Lung (tissue), 17 donors: ENCODE measurements at places on chromosomes 1 and 21. TPM values are rescaled to one million over a fixed set of nuclear protein-coding genes. Genes with fewer than 3 reads are reported as not detected.
A peak's percentile ranks its signal among the peaks of the same experiment; 100 is the strongest.

- no peak for DNase-seq
Observed at GRCh38 chr1:188891958-188892357, 1585.7 kb downstream of the BRINP3 start.

DNA sequence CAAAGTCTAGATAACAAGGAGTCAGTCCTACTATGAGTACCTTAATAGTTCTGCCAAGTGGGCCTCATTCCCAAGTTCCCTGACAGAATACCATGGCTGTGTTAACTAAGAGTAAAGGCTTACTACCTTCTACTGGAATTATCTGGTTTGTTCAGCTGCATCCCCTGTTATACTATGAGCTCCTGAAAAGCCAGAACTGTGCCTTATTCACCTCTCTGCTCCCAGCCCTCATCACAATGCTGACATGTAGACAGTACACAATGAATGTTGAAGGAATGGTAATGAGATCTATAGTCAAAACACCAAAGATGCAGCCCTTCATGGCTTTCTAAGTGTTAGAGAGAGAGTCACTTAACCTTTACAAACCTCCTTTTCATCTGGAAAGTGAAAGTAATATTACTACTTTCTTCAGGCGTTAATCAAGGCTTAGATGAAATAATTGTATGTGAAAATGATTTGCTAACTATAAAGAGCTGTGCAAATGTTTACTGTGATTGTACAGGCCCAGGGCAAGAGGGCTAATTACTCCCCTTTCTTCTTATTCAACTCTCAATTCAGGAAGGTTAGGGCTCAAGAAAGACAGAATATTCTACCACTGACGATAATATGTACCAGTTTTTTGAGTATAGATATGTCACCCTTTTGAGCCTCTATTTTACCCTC lies 70.3 kb upstream of the MROH9 start:
- DNase-seq: no peak

- DNase-seq: no peak
Observed at GRCh38 chr1:93463960-93464359, 16.0 kb downstream of the FNBP1L start.

DNA sequence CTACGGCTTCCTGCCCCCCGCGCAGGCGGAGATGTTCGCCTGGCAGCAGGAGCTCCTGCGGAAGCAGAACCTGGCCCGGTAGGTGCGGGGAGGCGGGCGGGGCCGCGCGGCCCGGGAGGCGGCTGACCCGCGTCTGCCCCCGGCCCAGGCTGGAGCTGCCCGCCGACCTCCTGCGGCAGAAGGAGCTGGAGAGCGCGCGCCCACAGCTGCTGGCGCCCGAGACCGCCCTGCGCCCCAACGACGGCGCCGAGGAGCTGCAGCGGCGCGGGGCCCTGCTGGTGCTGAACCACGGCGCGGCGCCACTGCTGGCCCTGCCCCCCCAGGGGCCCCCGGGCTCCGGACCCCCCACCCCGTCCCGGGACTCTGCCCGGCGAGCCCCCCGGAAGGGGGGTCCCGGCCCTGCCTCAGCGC lies 16.6 kb downstream of the NOC2L start:
- DNase-seq: peak; percentile 56

GRCh38 chr1:147822292-147822691 lies 61.9 kb upstream of the GJA5 start:
- peak; percentile 83 for DNase-seq

DNA sequence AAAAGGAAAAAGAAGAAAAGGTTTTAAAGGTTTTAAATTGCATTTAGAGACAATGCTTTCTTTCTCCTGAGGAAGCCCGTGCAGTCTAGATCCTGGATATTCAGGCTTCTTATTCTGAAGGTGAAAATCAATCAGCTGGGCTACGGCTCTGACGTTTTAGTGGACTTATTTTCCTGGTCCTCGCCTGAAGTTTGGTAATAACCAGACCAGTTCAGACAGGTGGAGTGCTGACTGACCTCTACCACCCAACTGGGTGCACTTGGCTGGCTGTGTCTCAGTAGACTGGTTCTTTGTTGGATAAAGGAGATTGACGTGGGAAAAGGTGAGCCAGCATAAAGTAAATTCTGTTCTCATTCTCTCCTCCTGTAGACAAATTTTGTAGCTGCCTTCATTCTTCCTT lies 7.2 kb upstream of the ATP1A1 start:
- DNase-seq: no peak

GRCh38 chr1:154743526-154744036 lies 126.5 kb downstream of the KCNN3 start:
- peak; percentile 64 for DNase-seq

GRCh38 chr1:246153796-246154212 lies 353.3 kb downstream of the SMYD3 start:
- no peak for DNase-seq

The HPCAL4 gene
- total RNA-seq: 0.18 TPM

The ASCL5 gene
- total RNA-seq: not detected

The PLPPR5 gene
- 0.21 TPM for total RNA-seq

The C1orf105 gene
- not detected for total RNA-seq
